Vagina (tissue), 2 donors: ENCODE measurements at places on chromosomes 5 and 9.
A peak's percentile ranks its signal among the peaks of the same experiment; 100 is the strongest.

DNA sequence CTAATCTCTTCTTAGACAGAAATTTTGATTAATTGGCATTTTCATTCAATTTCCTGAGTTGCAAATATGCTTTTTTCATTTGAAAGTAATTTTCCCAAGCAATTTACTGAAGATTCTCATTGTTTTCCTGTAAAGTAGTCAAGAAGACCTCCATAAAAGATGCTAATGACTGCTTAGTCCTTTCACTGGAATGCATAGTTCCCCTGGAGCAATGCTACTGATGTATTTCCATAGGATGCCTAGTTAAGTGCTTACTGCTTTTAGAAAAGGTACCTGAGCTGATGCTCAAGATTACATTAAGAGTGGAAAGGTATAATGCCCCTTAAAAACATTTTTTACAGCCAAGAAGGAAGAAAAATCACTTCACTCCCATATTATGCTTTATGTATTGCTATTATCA lies 109.2 kb upstream of the EMB start:
- DNase-seq, result no peak

GRCh38 chr5:73678807-73679206 lies 52.8 kb downstream of the ARHGEF28 start:
- DNase-seq, result no peak

GRCh38 chr5:92761585-92761984 lies 819.4 kb downstream of the NR2F1-AS1 start:
- no peak for DNase-seq

GRCh38 chr9:79742110-79742721 lies 170.5 kb downstream of the TLE4 start:
- DNase-seq, result no peak

- DNase-seq, result no peak
These were observed 294.6 kb downstream of the SEC61B start for GRCh38 chr9:99516657-99517049.

GRCh38 chr5:151810449-151810848 lies 38.7 kb downstream of the G3BP1 start:
- DNase-seq, result no peak

DNA sequence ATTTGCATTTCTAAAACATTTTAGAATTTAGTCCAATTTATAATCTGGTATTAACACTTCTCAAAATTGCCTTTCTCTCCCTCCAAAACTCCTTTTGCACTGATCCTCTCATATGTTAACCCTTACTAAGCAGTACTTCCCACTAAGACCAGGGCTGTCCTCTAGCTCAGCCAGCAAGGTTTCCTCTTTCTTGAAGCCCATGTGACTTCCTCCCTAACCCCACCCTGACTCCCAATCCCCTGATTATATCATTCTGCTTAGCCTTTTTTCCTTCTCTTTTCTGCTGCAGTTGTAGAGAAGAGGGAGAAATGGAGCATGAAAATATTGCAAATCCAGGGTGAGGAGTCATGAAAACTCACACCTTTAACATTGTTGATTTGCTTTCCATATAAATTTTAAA lies 241.7 kb downstream of the MCTP1 start:
- no peak for DNase-seq

- no peak for DNase-seq
These were observed 62.6 kb downstream of the PSMB7 start for GRCh38 chr9:124352616-124353015.

GRCh38 chr5:4205398-4205797 lies 609.8 kb downstream of the IRX1 start:
- DNase-seq, result no peak

DNA sequence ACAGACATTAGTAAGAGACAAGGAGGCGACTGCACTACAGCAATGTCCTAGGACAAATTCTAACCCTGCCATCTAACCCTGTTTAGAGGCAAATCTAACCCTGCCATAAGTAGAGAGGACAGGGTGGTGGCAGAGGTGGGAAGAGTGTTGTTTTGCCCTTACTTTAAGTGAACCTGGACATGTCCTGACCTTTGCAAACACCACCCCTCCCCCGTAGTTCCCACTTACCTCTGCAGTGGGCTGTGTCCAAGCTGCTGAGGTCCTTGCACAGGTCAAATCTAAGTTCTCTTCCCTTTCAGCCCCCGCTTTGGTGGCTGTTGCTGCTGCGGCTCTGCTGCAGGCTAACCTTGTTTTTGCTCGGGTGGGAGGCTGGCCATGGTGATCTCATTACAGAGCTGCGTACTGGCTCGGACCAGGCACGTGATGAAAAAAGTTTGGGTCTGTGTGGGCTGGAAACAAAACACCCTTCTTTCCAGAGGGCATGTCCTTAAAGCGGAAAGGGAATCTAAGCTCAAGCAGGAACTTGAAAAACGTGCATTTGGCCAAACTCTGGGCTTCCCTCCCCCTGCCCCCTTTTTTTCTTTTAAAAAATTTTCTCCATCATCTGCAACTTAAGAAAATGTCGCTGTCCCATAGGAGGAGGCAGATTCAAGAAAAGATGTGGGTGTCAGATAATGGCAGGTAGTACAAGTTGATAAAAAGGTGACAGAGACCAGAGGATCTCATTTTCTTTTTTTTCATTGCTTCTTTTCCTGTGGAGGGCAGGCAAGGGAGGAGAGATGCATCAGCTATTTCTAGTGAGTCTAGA lies at the start of gene FAXDC2:
Gene FAXDC2, minus strand, starts transcription at position 349 of the 808 bp plus-strand sequence. CDS start 12,425 bp downstream, outside the sequence.
- no peak for DNase-seq

DNA sequence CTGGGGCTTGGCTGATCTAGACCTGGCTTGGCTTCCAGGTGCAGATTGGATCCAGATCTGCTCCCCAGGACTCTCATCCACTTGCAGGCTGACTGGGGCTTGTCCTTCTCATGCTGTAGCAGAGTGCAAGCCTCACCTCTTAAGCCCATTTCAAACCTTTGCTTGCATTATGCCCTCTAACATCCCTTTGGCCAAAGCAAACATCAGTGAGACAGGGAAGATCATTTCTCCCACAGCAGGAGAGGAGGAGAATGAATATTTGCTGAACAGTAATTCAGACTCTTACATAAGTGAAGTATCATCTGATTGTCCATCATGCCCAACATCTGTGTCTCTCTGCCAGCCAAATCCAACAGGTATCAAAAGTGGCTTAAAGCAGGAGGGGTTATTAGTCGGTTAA lies 194.9 kb downstream of the C9orf152 start:
- no peak for DNase-seq

GRCh38 chr9:95857124-95857523 lies 18.4 kb upstream of the ERCC6L2 start:
- DNase-seq, result no peak

- no peak for DNase-seq
These were observed 29.5 kb upstream of the ALDH1B1 start for GRCh38 chr9:38362852-38363588.

- no peak for DNase-seq
These were observed 8.7 kb upstream of the NADK2 start for GRCh38 chr5:36250427-36250826.

GRCh38 chr5:87782916-87783315 lies 370.2 kb upstream of the CCNH start:
- DNase-seq, result no peak

- DNase-seq, result no peak
These were observed 91.5 kb downstream of the ANKRD33B start for GRCh38 chr5:10655161-10655971.

- DNase-seq, result no peak
These were observed 56.9 kb downstream of the SYK start for GRCh38 chr9:90858457-90858901.

- DNase-seq, result no peak
These were observed 148.5 kb downstream of the NMUR2 start for GRCh38 chr5:152256580-152256979.

GRCh38 chr5:133410335-133410828 lies 202.0 kb downstream of the FSTL4 start:
- peak; percentile 70 for DNase-seq

DNA sequence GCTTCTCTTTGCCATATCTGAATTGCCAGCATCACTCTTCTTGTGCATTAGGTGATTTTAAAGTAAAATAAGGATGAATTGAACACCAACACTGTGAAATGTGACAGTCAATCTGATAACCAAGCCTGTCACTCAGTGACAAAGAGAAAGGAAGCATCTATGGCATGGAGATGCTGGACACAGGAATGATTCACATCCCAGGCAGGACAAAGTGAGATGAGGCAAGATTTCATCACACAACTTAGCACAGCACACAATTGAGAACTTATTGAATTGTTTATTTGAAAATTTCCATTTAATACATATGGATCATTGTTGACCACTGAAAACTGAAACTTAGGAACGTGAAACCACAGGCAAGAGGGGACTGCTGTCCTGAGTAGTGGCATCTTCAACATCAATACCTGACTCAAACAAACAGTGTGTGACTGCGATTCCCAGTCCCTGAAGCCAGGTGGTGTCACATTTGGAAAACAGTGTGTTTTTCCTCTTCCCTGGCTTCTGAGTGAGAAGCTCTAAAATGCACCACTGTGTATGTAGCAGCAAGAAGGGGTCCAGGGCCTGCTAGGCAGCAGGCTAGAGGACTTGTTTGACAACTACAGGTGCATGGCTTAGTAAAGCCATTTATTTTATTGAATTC lies 10.7 kb downstream of the GAPT start:
- DNase-seq, result no peak

- DNase-seq, result no peak
These were observed 62.8 kb upstream of the VCAN start for GRCh38 chr5:83408719-83409118.

- no peak for DNase-seq
These were observed at the start of gene DAB2IP for GRCh38 chr9:121651295-121652020. DAB2IP (plus strand) TSS chr9:121651634; CDS start chr9:121651776, 142 bp downstream.

DNA sequence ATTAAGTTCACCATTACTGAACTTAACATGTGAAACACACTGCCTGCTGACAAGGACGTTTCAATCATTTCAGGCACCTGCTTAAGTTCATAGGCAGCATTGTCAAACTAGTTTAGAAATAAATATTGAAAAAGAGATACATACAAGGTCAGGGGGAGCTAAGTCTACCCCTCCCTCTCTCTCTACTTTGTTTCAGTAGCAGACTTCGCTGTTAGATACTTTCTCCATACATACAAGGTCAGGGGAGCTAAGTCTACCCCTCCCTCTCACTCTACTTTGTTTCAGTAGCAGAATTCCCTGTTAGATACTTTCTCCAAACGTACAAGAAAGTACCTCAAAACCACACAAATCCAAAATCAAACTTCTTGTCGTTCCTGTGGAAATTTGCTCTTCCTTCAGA lies 387.4 kb upstream of the PDE4D start:
- DNase-seq, result no peak

- DNase-seq, result no peak
These were observed at the start of gene PAPPA for GRCh38 chr9:116153765-116154333. PAPPA (plus strand) TSS chr9:116153791; CDS start chr9:116154173, 382 bp downstream.

GRCh38 chr5:134555223-134555889 lies 29.9 kb downstream of the JADE2 start:
- no peak for DNase-seq

DNA sequence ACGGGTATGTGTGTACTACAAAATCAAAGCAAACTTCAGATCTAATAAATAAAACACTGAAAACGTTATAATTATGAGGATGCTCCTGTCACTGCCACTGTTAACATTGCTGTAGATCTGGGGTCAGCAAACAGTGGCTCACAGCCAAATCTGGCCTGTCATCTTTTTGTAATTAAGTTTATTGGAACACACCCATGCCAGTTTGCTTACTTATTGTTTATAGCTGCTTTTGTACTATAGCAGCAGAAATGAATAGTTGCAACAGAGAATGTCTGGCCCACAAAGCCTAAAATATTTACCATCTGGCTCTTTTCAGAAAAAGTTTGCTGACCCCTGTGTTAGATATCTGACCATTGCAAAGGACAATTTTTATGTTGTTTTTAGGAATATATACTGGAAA lies 32.1 kb downstream of the PRRC1 start:
- no peak for DNase-seq

DNA sequence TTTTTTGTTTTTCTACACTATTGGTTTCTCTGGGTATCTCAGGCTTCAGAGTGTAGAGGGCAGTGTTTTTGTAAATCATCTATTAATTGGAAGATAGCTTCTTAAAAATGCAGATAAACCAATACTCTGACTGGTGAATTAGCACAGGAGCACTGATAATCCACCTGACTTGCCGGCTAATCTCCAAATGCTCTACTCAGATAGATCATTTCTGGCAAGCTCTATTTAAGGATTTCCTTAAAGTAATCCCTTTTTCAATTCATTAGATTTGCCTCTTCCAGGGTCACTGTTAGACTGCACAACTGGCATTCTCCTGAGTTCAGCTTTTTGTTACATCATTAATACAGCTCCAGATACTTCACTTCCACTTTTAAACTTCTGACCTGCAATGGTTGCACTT lies 1390.3 kb upstream of the NUDT12 start:
- DNase-seq, result no peak

DNA sequence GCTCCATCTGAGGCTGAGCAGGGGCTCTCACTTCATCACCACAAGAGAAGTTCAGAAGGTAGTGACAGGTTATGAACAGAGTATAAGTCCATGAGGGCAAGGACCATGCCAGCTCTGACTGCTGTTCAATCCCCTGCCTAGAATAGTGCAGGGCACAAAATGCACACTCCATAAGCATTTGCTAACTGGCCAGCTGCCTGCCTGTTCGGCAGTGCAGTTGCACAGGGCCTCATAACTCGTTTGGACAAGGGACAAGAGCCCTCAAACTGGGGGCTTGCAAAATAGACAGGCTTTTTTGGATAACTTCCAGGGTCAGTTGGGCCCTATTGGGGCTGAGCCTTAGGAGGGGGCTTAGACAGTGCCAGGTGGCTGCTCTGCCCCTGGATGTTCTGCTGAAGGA lies 21.1 kb downstream of the SPARC start:
- DNase-seq, result no peak

DNA sequence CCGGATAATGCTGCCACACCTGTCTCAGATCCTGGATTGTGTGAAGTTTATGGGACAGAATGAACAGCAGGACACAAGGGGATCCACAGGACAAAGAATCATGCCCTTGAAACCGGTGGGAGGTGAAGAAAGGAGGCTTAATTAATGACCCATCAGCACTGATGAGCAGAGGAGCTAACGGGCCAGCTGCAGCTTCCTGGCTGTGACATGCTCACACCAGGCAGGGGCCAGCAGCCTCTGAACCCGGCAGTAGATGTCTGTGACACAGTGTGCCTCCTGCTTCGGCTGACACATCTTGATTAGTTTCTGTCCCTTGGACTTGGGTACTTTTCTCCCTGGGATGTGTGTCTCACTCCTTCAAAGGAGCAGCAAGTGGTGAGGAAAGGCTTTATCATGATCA lies 328.8 kb upstream of the BRINP1 start:
- DNase-seq, result no peak

- no peak for DNase-seq
These were observed 107.9 kb upstream of the ALDH1B1 start for GRCh38 chr9:38284588-38285051.
